ENCODE measurements at places on chromosomes 13 and 19.

GRCh38 chr19:13118424-13119193 is 545 bp downstream of the NACC1 start:
- no peak for DNase-seq

- DNase-seq, result peak; percentile 5
Observed at GRCh38 chr13:111908361-111908760, 158.6 kb upstream of the SOX1 start.

DNA sequence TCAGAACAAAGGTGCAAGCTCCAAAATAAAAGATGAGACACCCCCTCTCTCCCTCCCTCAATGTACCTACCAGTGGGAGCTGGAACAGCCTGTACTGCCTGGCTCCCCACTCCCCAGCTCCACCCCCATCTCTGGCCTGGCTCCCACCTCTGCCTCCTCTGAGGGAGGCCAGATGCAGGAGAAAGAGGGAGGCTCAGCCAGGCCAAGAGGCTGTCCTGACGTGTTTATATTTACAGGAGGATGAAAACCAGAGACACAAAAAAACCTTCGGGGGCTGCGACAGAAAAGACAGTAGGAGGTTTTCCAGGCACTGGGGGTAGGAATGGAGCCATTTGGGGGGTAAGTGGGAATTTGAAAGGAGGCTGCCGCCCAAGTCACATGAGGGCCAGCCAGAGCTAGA is 19.7 kb downstream of the ARHGEF18 start:
- no peak for DNase-seq

DNA sequence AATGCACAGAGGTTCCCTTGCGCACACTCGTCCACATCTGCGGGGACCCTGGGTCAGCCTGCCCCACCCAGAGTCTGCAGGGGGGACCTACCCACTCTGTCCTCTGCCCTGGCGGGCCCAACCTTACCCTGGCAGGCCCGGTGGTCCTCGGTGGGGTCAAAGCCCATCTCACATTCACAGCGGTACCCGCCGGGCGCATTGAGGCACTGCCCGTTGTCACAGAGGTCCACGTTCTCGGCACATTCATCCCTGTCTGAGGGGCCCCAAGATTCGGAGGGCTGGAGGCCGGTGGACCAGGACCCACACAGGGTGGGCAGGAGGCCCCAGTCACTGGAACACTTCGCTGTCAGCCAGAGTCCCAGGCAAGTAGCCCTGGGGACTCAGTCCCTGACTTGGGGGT is 38.5 kb downstream of the FBN3 start:
- DNase-seq, result no peak

DNA sequence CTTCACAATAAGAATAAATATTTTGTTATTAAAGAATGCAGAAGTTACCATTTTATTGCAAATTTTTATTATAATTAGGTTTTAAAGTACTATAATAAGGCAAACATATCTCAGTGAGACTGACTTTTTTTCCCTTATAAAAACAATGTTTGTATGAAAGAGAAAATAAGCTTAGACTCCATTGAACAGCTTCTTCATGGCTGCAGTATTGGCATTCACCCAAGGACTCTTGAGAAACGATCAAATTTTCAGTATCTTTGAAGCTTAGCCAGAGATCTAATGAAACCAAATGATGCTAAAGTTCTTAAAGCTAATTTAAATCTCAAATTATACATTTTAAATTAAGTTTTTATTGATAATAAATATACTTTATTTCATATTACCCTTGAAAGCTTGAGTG is 128.3 kb downstream of the GGACT start:
- DNase-seq, result no peak

DNA sequence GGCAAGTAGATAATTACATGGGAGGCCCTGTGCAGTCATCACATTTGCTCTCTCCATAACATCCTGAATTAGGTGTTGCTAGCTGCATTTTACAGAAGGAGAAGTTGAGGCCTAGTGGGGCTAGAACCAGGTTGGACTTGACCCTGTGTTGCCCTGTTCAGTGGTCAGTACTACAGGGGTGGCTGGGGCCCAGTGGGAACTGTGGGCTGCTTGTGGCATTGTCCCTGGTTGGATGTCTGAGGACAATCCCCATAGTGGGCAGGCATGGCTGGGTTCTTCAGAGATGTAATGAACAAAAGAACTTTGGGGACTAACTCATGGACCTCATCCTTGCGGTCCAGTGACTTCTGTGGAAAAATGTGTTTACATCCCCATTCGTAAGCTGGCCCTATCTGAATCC is 38.9 kb downstream of the MTUS2 start:
- DNase-seq, result no peak

- no peak for DNase-seq
Observed at GRCh38 chr19:19997656-19998268, 41.5 kb downstream of the ZNF682 start.

DNA sequence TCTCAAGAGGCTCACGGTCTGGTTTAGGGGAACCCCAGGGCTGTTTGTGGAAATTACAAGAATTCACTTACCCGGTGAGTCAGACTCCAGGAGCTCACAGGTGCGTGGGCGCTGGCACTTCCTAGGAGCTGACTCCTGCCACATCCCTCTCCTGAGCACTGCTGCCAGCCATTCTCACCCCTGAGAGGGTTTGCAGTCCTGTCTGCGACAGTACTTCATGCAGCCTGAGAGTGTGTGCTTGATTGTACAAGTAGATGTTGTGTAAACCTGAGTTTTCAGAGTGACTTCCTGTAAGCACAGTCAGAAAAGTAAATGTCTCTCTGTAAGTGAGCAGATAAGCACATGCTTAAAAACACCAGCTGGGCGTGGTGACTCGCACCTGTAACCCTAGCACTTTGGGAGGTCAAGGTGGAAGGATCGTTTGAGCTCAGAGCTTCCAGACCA is 8.1 kb downstream of the MRPL4 start:
- peak; percentile 46 for DNase-seq

DNA sequence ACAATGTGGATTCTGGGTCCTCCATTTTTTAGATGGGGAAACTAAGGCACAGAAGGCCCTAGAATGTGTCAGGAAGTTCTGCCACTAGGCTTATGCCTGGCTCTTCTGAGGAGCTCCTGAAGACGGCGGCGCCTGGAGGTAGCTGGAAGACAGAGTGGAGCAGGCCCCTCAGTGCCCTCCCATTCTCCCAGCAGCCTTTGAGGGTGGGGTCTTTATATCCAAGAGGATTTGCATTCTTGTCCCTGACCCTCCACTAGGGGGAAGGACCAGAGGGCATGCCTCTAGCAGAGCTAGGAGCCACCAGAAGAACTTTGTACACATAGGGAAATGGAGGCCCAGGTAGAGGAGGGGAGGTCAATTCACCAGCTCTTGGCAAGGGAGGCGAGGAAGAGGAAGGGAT is 9.4 kb downstream of the CELF5 start:
- no peak for DNase-seq

DNA sequence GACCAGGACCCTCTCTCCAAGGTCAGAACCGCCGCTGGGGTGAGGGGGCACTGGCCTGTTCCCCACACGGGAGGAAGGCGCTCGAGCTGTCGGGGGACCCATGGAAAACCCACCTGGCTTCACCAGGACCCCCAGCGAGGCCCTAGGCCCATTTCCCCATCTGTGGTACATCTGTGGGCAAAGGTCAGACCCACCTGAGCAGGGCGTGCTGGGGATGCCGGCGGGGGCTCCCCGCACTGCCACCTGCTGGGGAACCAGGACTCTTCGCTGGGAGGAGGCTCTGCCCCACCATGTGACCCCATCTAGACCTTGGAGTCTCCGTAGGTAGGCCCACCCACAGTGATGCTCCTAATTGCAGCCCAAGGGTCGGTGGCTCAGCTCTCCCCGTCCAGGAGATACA is 511 bp downstream of the WDR88 start:
- no peak for DNase-seq

DNA sequence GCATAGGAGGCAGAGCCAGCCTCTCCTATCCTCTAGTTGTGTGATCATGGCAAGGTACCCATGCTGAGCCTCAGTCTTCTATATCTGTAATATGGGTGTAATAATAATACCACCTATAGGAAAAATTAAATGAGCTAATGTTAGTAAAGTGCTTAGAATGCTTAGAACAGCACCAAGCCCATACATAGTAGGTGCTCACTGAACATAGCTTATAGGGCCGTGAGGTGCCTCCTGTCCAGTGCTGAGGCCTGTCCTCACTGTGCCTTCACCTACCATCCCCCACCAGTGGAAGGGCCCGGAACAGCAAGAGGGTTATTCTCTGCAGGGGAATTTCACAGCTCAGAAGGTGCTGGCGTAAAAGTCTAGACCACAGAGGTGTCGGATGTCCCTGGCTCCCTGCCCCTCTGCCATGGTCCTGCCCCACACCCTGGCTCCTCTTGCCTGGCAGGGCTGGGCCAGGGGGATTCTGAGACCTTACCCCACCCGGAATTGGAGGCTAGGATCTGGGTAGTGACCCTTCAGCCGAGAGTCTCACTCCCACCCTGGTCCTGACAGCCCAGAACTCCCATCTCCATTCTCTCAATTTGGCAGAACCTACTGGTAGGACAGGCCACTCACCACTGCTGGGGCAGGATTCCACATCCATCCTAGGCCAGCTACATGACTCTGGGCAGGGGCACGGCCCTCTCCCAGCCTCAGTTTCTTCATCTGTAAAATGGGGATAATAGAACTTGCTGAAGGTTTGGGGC is 2.2 kb upstream of the SCN1B start:
- no peak for DNase-seq

DNA sequence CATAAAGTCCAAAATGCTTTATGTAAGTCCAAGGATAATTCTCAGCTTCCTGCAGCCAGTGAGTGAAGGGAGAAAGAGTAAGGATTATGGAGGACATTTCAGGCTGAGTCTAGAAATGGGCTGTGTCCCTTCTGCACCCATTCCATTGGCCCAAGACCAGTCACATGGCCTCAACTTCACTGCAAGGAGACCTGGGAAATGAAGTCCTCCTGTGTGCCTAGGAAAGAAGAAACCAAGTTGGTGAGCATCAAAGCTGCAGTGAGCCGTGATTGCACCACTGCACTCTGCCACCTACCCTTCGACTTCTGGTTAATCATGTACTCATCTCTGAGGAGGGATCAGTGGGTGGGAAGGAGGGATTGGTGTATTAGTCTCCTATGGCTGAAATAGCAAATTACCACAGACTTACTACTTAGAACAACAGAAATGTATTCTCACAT is 3.6 kb upstream of the CD37 start:
- peak; percentile 66 for DNase-seq

- DNase-seq, result no peak
Observed at GRCh38 chr13:99258946-99259345, 767 bp upstream of the GPR18 start.

DNA sequence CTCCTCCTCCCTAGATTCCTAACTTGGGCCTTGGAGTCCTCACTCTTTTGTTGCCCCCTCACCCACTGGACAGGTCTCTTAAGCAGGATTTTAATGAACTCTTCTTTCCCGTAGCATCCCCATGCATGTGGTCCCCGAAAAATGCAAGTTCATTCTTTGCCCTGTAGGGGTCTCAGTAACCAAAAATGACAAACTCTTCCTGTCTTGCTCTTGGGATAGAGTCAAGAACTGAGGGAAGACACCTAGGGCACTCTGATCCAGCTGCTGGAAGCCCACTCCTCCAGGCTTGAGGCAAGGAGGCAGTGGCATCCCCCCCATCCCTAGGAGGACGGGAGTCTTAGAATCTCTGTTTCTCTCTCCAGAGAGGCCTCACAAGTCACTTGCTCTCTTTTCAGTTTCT is 987.0 kb downstream of the DIAPH3 start:
- no peak for DNase-seq

DNA sequence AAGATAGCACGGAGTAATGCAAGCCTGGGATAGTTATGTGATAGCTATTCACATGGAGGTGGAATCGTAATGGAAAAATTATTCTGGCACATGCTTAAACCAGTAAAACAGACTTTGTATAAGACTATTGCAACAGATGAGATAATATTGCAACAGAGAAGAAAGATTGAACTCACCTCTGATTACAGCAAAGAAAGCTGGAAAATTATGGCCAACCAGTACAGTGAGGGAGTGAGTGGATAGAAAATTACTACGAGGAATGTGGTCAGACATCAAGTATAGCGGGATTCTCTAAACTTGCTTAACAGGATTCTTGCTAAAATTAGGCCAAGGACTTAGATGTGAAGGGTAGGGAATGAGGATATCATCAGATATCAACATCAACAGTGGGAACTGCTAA is 397.6 kb upstream of the KLHL1 start:
- DNase-seq, result no peak

- no peak for DNase-seq
Observed at GRCh38 chr13:51644654-51645053, 60.4 kb downstream of the WDFY2 start.

DNA sequence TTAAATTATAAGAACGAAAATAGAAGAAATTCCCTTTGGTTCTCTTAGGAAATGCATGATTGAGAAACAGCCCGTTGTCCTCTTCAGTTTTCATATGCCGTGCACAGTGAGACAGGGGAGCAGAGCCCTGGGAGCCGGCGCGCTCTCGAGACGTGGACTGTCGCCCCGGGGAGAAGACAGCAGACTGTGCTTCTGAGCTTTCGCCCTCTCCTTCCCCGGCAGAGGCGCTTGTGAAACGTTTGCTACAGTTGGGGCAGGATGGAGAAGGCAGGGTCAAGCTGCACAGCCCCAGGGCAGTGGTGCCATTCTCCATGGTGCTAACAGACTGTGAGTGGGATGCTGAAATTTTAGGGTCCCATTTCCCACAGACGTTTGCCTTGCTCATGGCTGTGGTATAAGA is 192.2 kb upstream of the KL start:
- no peak for DNase-seq

GRCh38 chr13:59425211-59425741 is 738.5 kb downstream of the DIAPH3 start:
- no peak for DNase-seq

DNA sequence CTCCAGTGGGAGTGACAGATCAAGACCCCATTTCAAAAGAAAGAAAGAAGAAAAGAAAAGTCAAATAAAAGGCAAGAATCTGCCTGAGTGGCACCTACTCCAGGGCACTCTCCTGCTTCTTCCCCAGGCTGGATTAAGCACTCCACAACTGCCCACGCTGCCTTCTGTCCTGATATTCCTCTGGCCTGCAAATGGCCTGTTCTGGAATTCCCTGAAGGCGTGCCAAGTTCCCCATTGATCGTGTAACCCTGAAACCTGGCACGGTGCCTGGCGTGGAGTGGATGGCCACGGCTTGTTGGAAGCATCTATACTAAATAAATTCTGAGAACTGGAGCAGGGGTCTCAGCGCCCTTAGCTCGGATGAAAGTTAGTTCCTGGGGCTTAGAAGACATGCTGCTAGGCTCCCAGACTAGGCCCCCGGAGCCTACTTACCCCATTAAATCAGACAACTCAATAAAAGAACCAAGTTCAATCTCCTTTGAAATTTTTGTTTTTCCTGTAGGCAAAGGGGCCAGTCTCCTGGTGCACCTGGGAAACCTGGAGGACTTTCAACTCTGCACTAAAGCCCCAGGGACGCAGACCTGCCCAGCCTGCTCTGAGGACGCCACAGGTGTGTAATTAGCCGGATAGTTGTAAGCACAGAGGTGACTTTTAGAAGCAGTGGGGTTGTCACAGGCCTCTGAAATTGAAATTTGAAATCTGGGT is 21.9 kb downstream of the ANKRD27 start:
- peak; percentile 53 for DNase-seq

Data from dorsolateral prefrontal cortex (tissue), 122 donors.